Activated T-helper 2 cell treated with anti-CD3 and anti-CD28 coated beads, Interferon-gamma antibody, Interleukin-2, Interleukin-4, amounts not matched to agents 10 μg/mL and 5 μg/mL and 100 μg/mL, durations not matched to agents 14 hours and 24 hours and 36 hours (primary cell): ENCODE measurements at places on chromosomes 5 and 9.

- no peak for DNase-seq
Measured at GRCh38 chr5:78537821-78538220, 110.8 kb downstream of the LHFPL2 start.

DNA sequence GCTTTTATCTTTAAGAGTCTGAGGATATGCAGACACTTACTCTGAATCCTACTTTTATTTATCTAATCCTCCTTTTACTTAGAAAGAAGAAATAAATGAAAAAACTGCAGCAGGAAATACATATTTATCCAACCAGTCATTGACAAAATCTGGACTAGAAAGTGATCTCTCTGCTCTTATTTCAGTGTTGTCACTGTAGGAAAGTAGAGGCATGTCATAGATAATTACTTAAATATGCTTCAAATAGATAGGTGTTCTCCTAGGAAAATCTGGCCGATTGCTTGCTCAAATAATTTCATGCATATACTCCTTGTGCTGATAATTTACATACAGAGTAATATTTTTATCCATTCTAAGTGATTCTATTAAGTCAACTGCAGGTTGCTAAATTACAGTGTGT lies 2001.9 kb upstream of the C9orf72 start:
- DNase-seq: no peak

DNA sequence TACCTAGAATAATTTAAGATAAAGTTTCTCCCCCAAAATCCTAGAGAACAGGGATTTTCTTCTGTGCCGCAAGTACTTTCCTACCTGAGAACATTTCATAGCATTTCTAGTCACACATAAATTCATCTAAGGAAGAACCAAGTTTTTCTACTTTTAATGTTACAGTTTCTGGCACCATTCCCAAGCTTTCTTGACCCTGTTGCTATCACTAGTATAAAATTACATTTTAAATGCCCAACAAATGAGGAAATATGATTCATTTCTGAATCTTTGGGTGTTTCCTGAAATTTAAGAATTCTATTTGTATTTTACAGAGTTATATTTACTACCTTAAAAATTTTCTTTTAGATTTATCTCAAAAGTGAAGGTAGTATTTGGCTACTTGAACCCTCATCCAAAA lies 137.8 kb downstream of the LPAR1 start:
- no peak for DNase-seq

- DNase-seq: no peak
Measured at GRCh38 chr5:73633060-73633459, 7.1 kb downstream of the ARHGEF28 start.

- DNase-seq: no peak
Measured at GRCh38 chr9:128120061-128120740, 7.3 kb downstream of the PTGES2 start.

GRCh38 chr5:177361418-177362291 lies 3.9 kb downstream of the RGS14 start:
- DNase-seq: no peak

DNA sequence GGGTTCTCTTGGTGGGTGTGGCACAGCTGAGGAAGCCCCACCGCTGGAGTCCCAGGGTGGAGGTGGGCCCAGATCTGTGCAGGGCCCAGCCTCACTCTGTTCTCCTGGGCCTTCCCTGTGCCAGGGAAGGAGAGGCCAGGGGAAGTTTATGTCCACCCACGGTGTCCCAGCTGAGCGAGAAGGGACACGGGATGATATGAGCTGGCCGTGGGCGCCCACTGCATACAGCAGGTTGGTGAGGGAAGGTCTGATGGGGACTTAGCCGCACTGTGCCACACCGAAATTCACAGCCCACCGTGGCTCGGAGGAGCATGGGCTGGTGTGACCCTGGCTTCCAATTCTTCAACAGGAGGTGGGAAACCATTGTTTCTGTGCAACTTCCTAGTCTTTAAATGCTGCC lies 33.9 kb downstream of the UNC5A start:
- no peak for DNase-seq

DNA sequence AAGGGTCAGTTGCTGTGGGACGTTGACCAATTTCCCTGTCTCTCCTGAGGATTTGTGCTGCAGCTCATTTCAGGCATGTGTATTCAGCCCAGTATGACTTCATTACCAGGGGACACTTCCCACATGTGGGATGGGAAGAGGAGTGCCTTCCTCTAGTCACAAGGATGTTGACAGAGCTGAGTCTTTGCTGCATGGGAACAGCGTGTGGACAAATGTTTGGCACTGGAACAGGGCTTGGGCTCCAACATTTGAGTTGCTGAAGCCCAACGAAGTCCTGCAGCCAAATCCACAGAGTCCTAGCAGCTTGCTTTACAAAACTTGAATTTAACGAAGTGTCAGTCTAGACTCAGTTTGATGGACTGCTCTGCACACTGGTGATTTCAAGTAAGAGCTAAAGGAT lies 283.2 kb downstream of the SH3GL2 start:
- no peak for DNase-seq

GRCh38 chr9:3271581-3271980 lies 254.2 kb downstream of the RFX3 start:
- DNase-seq: no peak

GRCh38 chr5:67680099-67680498 lies 483.5 kb upstream of the CD180 start:
- DNase-seq: no peak

DNA sequence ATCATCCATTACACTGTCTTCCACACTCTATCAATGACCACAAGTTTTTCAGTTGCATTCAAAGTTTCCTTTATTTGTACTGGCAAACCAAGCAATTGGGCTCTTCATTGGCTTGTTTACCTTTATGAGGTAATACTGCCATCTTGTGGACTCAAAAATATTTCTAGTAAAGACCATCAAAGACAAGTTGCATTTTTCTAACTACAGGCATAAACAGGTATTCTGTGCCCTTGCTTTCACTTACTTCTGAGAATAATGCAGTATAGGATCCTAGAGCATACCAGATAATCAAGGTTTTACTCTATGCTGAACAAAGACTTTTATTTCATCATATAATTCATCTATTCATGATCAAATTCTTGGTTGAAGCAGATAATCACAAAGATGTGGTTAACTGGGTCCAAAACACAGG lies 173.7 kb upstream of the POU5F2 start:
- no peak for DNase-seq

- no peak for DNase-seq
Measured at GRCh38 chr9:32442433-32442832, 58.0 kb downstream of the ACO1 start.

GRCh38 chr5:34767180-34767579 lies 71.8 kb upstream of the TTC23L start:
- no peak for DNase-seq

DNA sequence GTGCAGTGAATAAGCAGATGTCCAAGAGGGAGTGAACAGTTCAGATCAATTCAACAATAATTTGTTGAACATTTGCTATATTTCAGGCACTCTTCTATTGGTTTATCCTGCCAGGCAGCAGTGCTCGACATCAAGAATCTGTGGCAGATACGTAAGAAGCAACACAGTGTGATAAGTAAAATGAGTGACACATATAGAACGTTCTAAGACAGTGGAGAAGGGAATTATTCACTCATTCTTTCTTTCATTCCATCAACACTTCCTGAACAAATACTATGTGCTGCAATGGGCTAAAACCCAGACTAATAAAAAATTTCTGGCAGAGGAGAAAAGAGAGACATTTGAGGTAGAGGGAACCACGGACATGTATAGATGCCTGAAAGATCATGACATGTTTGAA lies 89.9 kb upstream of the GLIS3 start:
- no peak for DNase-seq

GRCh38 chr9:19313573-19313972 lies 66.5 kb downstream of the RPS6 start:
- no peak for DNase-seq

- no peak for DNase-seq
Measured at GRCh38 chr5:171582849-171583248, 163.4 kb downstream of the FGF18 start.

- no peak for DNase-seq
Measured at GRCh38 chr9:37925786-37926736, 22.1 kb upstream of the SLC25A51 start.

- DNase-seq: no peak
Measured at GRCh38 chr5:118733394-118733793, 255.0 kb downstream of the DTWD2 start.

DNA sequence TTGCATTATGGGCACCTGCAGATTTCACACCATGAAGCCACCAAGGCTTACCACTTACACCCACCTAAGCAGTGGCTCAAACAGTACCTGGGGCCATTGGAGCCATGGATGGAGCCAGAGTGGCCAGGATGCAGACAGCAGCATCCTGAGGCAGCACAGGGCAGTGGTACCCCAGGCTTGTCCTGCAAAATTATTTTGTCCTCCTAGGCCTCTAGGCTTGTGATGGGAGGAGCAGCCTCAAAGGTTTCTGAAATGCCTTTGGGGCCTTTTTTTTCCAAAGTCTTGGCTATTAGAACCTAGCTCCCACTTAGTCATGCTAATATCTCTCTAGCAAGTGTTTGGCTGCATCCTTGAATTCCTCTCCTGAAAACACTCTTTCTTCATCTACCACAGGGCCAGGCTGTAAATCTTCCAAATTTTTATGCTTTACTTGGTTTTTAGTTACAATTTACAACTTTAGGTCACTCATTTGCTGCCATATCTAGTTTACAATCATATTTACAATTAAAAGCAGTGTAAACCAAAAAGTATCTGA lies 15.7 kb downstream of the TMC1 start:
- DNase-seq: no peak

GRCh38 chr9:76716085-76716672 lies 48.1 kb upstream of the PCA3 start:
- DNase-seq: no peak

GRCh38 chr5:123182072-123182471 lies 93.0 kb downstream of the PRDM6 start:
- no peak for DNase-seq

GRCh38 chr9:116760636-116761035 lies 73.5 kb downstream of the TRIM32 start:
- DNase-seq: no peak

DNA sequence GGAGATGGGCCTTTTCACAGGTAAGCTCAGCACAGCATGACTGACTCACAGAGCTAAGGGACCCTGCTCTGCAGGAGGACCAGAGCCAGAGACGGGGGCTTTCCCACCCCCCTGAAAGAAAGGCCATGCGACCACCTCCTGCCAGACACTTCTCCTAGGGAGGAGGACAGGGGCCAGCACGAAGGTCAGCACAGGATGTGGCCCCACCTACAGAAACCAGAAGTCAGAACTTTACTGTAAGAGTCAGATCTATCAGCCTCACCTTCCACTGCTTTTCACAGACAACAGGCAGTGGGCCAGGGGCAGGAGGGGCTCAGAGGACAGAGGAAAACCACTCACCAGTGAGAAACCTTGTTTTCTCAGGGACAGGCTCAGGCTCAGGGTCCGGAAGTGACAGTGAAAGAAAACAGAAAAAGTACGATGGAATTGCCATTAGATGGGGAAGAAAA lies 37.9 kb downstream of the CCNJL start:
- DNase-seq: no peak
